ENCODE measurements at places on chromosomes 16 and 17.

GRCh38 chr17:80899402-80900268, 92.0 kb upstream of the CHMP6 start:
- peak; percentile 24 for DNase-seq

DNA sequence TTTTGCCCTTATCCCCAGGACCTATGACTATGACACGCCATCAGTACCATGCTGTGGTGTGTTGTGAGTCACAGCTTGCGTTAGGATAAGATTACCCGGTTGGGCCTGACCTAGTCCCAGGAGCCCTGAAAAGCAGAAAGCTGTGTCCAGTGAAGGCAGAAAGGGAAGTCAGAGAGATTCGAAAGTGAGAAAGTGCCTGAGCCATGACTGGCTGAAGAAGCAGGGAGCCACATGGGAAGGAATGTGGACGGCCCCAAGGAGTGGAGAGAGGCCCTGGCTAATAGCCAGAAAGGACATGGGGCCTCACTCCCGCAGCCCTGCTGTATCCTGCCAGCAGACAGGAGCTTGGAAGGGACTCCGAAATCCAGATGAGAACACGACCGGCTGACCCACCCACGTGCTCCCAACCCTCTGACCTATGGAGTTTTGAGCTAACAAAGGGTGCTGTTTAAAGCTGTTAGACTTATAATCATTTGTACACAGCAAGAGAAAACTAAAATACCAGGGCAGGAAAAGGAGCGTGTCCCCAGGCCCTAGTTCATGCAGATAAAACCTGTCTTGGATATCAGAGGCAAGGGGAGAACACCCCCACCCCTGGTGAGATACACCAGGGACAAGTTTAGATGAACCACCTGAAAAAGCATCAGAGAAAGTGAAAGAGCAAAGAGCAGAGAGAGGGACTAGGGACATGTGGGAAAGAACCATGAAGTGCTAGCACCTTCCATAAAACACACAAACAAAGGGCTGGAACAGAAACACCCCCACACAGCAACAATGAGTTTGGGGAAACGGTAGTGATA, 115.3 kb downstream of the SLC39A11 start:
- peak; percentile 94 for DNase-seq

GRCh38 chr17:28528327-28529012, 22.3 kb downstream of the FOXN1 start:
- DNase-seq, result no peak

GRCh38 chr17:43694081-43694870, 32.6 kb upstream of the MEOX1 start:
- DNase-seq, result peak; percentile 80

GRCh38 chr17:64332502-64332901, 58.2 kb downstream of the PECAM1 start:
- DNase-seq, result no peak

- DNase-seq, result peak; percentile 82
Observed at GRCh38 chr17:6591599-6592158, 35.3 kb upstream of the PITPNM3 start.

- DNase-seq, result no peak
Observed at GRCh38 chr17:42476411-42476810, 17.7 kb downstream of the ATP6V0A1 start.

DNA sequence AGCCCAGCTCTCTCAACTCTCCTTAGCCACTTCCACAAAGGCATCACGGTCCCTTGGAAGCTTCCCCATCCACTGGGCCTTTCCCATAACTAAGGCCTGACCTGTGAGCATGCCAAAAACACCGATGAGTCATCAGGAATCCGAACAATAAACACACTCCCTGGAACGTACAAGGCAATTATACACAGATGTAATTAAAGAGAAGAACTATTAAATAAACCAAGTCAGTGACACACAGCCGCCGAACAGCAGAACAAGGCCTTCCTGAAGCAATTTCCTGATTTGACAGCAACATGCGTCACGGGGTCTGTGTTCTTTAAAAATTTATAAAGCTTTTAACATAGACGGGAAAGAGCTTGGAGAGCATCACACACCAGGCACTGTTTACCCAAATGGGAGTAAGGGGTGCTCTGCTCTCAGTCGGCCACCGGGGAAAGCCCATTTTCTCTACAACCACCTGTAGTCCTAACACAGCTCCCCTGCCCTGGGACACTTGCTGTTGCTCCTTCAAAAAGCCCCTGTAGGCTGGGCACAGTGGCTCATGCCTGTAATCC, 29.4 kb downstream of the COG7 start:
- DNase-seq, result peak; percentile 91

DNA sequence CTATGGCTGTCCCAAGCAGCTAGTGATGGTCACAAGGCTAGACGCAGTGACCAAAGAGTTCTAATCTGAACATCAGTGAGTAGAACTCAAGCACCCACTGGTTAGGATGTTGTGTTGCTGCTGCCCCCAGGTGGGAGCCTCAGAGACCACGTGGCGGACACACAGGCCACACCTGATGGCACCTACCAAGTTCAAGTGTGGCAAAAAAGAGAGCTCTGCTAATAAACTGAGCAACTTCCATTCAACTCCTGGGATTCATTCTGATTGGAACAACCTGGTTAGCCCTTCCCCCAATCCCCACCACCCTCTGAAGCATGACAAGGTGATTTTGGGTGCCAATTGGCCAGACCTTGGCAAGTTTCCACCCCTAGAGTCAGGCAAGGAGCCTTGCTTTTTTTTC, 3.5 kb upstream of the LCMT1 start:
- DNase-seq, result no peak

DNA sequence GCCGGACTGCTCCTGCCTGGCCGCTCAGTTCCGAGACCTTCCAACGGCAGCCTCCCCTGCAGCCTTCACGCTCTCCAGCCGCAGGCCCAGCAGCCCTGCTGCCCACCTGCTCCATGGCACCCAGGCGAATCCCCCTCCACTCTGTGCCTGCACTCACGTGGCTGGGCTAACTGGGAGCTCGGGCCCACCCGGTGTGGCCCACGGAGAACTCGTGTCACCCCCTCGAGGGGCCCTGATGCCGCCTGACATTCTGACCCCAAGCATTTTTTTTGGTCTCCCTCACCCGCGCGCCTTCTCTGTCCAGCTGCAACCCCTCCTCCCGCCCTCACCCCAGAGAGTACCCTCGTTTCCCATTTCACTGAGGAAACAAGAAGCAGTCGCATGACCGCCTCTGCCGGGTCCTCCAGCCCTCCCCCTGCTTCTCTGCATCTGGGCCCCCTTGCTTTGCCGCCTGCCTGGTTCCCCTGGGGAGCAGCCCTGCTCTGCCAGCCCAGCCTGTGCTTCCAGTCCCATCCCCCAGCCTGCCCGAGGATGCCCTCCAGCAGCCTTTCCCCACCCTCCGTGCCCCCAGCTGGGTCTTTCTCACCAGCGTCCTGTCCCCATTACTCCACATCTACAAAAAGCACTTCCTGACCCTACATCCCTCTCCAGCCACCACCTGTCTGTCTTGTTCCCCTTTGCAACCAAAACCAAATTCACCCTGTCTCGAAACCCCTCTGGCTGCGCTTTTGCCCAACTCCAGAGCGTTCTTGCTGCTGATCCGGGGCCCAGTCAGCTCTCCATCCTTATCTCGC, 146.4 kb upstream of the CHMP6 start:
- no peak for DNase-seq

DNA sequence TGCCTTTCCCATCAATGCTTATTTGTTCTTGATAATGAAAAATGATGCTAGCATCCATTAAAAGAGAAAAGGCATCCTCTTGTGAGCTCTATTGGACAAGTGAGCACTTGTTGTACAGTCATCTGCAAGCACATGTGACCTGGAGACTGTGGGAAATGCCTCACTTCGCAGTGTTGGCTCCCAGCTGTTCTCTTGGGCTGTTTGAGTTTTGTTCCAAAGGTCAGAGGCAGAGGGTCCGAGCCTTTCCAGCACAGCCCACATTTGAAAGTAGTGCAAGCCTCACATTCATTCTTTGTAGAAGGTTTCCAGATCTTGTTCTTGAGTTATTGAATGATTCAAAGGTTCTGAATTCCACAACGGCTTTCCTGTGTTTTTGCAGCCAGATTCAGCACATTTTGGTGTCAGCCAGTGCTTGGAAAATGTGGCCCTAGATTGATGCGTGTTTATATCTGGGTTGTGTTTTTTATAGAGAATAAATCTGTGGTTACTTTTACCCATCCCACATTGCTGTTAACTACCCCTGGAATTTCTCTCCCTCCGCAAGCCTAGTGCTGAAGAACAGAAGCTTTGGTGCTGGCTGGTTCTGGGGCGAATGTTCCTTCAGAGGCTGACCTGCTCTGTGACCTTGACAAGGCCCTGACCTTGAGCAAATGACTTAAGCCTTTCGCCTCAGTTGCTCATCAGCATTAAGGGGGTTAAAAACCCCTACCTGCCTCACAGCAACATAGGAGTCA, 49.8 kb downstream of the CDH1 start:
- peak; percentile 54 for DNase-seq

DNA sequence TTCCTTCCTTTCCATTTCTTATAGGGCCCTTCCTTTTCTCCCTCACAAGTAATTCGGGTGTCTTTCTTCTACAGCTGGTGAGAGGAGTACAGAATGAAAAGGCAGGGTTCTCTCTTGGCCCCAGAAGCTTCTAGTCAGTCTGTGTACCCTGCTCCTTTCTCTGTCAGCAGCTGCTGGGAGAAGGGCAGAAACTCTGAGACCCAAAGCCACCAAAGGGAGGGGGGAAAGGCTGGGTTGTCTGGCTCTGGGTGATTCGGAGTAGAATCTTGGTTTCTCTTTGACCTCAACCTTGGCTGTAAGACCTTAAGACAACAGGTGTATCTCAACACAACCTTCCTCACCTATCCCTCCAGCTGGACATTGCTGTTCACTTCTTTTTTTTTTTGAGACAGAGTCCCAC, 3.3 kb upstream of the NR1D1 start:
- DNase-seq, result no peak
